Fibroblast of pulmonary artery (primary cell): ENCODE measurements at places on chromosomes 5 and 9.

- DNase-seq, result no peak
Measured at GRCh38 chr5:105409695-105410094, 1847.1 kb upstream of the NUDT12 start.

- no peak for DNase-seq
Measured at GRCh38 chr5:157912621-157913325, 53.8 kb upstream of the CLINT1 start.

GRCh38 chr9:116576386-116576785, 110.7 kb upstream of the TRIM32 start:
- no peak for DNase-seq

GRCh38 chr9:125421591-125422181, 160.1 kb downstream of the GAPVD1 start:
- no peak for DNase-seq

DNA sequence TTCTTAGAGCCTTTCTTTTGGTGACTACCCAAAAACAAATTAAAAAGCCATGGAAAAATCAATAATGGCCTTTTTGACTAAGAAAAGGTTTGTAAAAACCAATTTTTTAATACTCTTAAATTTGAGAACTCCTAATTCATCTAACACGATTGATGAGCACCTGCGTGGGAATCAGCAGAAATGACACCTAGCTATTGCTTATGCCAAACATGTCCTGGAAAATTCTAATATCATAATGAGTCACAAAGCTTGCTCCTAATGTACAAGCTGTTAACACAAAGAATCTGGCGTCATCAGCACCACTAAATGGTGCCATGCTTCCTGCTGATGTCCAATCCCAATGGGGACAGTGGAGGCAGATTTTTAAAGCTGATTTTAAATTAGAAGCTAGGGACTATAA, 146.2 kb upstream of the LRRTM2 start:
- no peak for DNase-seq

GRCh38 chr5:22665801-22666200, 187.3 kb downstream of the CDH12 start:
- no peak for DNase-seq

GRCh38 chr9:126521089-126521488, 92.6 kb upstream of the LMX1B start:
- no peak for DNase-seq

DNA sequence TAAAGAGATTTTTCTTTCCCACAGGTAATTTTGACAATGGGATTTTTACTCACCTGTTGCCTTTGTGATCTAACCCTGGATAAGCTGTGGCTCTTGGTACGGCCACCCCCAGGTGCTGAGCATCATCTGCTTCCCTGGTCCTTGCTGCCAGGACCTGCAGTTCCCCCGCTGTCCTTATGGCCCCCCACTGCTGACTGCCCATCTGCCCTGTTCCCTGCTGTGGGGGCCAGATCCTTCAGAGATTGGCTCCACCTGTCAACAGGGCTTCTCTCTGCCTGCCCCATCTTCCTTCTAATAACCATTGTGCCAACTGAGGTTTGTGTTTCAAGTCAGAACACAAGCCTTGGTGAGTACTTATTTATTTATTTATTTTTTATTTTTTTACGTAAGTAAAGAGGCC, 183.3 kb downstream of the MAPKAP1 start:
- no peak for DNase-seq

DNA sequence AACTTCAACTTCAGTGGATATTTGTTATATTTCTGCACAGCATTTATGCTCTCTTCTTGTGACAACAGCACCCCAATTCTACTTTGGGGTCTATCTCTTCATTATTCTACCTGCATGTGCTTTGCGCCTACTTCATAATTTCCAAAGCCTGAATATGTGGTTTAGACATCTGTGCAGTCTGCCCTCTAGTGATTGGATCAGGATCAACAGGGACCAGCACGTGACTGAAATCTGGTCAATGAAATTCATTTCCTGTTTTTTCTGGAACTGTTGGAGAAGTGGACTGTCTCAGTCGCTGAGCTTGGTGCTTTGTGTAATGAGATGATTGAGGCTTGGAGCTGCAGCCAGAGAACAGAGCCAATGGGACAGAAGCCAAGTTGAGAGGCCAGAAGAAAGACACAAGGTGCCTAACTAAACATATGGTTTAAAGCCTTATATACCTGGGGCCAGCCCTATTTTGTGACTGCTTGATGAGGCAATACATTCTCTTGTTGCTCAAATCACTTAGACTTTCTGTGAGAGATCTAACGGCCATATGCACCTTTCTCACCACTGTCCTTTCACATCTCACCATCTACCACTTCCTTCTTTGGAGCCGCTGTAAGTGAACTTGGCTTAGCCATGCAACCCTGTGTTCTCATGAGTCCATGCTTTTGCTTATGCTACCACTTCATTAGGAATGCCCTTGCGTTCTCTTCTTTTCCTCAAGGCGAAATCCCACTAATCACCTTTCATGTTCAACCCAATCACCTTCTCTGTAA, 68.8 kb upstream of the PPP2R2B start:
- peak; percentile 12 for DNase-seq

GRCh38 chr5:77851176-77852067, 75.3 kb upstream of the TBCA start:
- peak; percentile 22 for DNase-seq

DNA sequence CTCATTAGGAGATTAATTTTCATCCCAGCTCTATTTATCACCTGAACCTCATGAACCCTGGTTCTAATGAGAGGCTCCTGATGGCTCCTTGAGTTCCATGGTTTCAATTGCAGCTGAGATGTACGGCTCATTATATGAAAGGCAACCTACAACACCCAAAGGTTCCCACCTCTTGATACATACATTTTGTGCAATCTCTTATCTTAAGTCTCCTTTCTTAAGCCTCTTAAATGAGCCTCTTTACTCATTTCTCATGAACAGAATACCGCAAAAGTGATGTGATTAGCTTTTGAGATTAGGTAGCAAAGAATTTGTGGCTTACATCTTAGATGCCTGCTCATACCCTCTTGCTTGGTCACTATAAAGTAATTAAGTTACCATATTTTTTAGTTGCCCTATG, 1964.0 kb upstream of the CDH6 start:
- no peak for DNase-seq

GRCh38 chr5:165057145-165057544, 1551.7 kb downstream of the MAT2B start:
- no peak for DNase-seq

- DNase-seq, result no peak
Measured at GRCh38 chr5:10595293-10595671, 31.4 kb downstream of the ANKRD33B start.

GRCh38 chr5:55538661-55539060, 3.9 kb upstream of the PLPP1 start:
- no peak for DNase-seq

DNA sequence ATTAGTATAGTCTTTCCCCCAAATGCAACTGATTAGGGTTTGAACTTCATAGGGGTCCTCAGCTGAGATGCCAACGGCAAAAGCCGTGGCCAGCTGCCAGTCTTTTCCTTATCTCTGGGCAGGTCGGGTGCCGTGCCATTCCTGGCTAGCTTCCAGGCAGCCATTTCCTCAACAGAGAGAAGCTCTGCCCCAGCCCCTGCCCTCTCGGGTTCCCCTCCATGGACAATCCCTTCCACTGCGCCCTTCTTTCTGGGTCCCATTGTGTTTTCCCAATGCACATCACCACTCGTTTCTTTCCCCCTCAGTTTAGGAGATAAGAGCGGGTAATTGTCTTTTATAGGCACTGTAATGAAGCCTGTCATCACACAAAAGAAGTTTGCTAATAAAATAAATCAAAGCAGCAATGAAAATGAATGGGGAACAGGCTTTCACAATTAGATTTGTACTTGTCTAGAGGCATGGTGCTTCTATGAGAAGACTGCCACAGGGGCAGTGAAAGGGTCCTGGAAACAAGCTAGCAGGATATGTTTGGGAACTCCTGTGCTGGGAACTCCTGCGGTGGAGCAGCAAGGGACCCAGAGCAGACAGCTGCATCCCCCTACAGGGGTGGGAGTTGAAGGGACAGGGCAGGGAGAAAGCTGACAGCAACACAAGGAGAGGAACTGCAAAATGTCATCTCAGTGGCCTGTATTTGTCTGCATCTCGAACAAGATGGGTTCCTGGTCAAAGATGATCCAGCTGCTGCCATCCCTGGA, 48.0 kb upstream of the SAP30L start:
- DNase-seq, result no peak

DNA sequence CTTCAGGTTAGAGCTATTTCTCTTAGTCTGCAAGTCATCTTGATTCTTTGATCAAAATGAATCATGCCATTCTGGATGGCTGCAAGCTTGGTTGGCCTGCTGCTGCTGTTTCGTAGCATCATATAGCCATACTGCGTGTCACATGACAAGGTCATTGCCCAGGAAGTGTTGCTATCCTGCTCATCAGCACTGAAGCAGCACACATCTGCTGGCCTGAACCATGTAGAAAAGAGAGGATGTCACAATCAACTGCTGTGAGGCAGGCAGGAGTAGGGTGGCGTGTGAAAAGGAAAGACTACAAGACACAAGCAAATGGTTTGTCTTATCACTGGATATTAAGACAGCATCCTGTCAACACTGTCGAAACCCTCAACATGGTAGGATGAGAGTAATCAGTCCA, 376.7 kb upstream of the RORB start:
- DNase-seq, result no peak

GRCh38 chr5:103862398-103862797, 299.8 kb upstream of the NUDT12 start:
- DNase-seq, result no peak

- DNase-seq, result no peak
Measured at GRCh38 chr9:98149422-98149821, 30.4 kb upstream of the TRIM14 start.

GRCh38 chr5:6634306-6634705, 1.1 kb downstream of the SRD5A1 start:
- peak; percentile 16 for DNase-seq

GRCh38 chr5:140855772-140856674, at the start of gene PCDHA10:
Gene PCDHA10 (plus strand): TSS chr5:140855897. CDS start chr5:140856049, 152 bp downstream.
- DNase-seq, result peak; percentile 15

- no peak for DNase-seq
Measured at GRCh38 chr9:83280268-83280667, 217.3 kb upstream of the RASEF start.

DNA sequence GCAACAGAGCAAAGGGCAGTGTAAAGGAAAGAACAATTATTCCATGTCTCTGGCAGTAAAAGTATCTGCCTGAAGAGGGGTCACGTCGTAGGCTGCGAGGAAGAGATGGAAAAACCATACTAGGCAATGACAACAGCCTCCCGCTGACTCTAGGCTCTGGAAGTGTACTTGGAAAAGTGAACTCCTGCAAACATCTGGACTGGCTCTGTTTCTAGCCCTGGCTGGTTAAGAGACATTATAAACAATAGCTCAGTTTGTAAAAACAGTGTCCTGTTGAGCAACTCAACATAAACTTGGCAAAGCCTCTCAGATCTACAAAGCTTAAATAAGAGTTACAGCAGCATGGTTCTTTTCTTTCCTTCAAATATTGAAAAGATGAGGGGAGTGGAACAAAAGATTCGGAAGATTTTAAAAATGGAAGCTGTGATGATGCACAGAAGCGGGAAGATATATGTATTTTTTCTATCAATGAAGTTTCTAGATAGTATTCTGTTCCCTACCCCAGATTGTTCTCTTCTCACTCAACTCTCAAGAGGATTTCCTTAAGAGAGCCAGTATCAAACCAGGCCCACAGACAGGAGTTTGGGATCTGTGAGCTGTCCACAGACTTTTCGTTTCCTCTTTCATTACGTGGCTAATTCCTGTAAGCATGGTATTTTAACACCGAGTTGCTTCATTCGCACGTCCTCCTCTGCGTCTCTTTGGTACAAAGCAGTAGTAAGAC, 79.4 kb downstream of the SPTLC1 start:
- DNase-seq, result peak; percentile 92

- no peak for DNase-seq
Measured at GRCh38 chr5:156121234-156121633, 205.7 kb upstream of the SGCD start.

GRCh38 chr9:117541181-117541580, 126.3 kb upstream of the ASTN2 start:
- no peak for DNase-seq

DNA sequence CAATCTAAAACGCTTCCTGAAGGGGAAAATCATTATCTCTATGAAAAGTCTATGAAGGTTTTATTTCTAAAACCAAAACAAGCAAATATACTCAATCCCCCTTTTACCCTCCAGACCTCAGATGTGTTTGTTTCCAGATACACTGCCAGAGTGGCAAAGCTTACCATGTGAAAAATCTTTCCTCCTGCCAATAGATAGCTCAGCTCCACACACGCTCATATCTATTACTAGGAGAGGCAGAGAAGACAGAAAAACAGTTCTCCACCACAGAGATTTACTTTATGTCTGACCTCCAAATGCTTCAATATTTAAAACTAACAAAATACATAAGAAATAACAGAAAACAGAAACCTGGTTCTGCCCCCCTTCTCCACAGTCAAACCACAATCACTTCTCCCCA, 7.0 kb downstream of the IRX2 start:
- no peak for DNase-seq

DNA sequence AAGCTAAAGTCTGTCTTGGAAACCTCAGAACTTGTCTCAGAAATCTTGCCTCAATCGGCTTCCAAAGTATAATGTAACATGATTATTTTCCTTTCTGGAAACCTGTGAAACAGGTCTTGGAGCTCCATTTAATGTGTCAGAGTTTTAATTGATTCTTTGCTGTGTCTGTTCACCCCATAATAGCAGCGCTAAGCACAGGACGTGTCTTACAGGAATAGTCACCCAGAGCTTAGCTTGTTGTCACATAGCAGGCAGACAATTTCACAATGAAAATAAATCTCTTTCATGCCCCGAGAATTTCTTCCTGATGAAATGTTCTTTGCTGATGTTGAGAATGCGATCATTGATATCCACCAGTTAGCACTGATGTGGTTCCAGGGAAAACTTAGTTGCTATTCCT, 40.2 kb upstream of the PTPN3 start:
- DNase-seq, result no peak

DNA sequence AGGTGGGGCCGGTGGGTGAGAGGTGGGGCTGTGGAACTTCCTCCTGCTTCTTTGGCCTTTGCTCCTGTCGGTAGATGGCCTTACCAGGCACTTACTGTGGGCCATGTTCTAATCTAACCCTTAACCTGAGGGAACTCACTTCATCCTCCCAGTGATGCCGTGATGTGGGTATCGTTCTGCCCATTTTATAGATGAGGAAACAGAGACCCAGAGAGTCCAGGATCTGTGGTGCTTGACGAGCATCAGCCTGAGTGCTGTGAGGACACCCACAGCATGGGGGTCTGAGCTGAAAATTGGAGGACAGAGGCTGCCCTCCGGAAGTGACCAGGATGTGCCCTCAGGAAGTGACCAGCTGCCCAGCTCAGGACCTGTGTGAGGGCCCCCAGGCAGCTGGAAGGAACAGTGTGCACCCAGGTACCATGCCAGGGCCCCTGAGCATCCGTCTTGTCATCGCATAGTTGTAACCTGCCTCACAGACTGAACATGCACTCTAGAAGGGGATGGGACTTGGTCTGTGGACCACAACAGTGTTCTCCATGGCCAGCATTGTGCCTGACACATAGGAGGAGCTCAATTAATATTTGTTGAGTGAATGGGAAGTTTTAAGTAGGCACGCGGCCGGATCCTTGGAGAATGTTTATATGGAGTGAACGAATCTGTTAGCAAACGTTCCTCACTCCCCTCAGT, 8.5 kb downstream of the NEK6 start:
- no peak for DNase-seq

GRCh38 chr9:125977223-125977622, 230.1 kb downstream of the PBX3 start:
- peak; percentile 10 for DNase-seq
